ENCODE measurements at places on chromosomes 2 and 18.

- H3K4me1 ChIP-seq: no peaks in the 10 kb centered on the region
- no peaks in the 10 kb centered on the region for H3K27me3 ChIP-seq
- no peak overlapping the region for H3K27ac ChIP-seq
- H3K36me3 ChIP-seq: no peaks in the 10 kb centered on the region
- H3K4me3 ChIP-seq: no peak overlapping the region
- peak; percentile 24 for DNase-seq
These were observed 75.4 kb upstream of the HNMT start for GRCh38 chr2:137888845-137889244.

DNA sequence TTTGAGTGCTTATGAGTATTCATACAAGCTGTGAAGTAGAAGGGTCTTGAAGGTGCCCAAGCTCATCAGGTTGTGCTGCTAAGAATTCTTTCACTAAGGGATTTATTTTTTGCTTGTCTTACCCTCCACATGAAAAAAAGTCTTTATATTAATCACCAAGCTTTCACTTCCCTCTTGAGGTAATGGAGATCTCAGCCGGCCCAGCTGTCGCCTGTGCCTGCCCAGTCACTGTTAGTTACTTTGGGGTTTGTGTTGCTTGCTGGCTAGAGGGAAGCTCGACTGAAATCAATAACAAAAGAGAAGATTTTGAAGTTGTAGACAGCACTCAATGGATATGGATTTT is 21.9 kb downstream of the MC2R start:
- no peak overlapping the region for H3K27ac ChIP-seq
- no peak overlapping the region for H3K4me3 ChIP-seq
- no peak for DNase-seq
- no peaks in the 10 kb centered on the region for H3K36me3 ChIP-seq
- H3K4me1 ChIP-seq: no peaks in the 10 kb centered on the region

DNA sequence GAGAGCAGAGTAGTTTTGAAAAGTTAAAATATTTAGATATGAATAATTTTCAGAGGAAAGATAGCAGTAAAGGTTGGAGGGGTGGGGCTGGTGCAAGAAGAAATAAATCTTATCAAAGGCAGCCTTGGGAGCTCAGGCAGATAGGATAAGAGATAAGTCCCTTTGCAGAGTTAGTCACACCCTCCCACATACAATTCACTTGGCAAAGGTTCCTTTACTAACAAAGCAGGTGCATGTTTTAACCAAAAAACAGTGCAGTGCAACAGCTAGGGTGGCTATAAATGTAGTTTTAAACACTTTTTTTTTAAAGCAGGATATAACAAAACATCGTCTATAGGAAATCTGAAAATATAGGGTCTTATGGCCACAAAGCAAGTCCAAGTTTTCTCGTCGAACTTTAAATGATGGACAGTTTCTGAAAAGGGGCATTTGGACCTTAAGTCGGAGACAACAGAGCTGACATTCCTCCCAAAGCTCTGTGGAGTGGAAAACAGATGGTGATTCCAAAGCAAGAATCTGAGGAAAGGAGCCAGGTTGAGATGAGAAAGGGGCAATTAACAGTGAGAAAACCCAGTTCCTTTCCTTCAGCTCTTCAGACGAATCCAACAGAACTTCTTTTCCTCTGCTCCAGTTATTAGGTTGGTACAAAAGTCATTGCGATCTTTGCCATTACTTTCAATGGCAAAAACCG is 53.0 kb downstream of the EPHA4 start:
- H3K4me1 ChIP-seq: peaks cover 5% of the 10 kb centered on the region
- H3K36me3 ChIP-seq: no peaks in the 10 kb centered on the region
- DNase-seq: no peak
- no peak overlapping the region for H3K27ac ChIP-seq
- no peak overlapping the region for H3K4me3 ChIP-seq

- no peaks in the 10 kb centered on the region for H3K36me3 ChIP-seq
- DNase-seq: peak; percentile 61
- H3K4me1 ChIP-seq: no peaks in the 10 kb centered on the region
- no peaks in the 10 kb centered on the region for H3K27me3 ChIP-seq
These were observed 17.9 kb downstream of the L3MBTL4 start for GRCh38 chr18:6396847-6397246.

DNA sequence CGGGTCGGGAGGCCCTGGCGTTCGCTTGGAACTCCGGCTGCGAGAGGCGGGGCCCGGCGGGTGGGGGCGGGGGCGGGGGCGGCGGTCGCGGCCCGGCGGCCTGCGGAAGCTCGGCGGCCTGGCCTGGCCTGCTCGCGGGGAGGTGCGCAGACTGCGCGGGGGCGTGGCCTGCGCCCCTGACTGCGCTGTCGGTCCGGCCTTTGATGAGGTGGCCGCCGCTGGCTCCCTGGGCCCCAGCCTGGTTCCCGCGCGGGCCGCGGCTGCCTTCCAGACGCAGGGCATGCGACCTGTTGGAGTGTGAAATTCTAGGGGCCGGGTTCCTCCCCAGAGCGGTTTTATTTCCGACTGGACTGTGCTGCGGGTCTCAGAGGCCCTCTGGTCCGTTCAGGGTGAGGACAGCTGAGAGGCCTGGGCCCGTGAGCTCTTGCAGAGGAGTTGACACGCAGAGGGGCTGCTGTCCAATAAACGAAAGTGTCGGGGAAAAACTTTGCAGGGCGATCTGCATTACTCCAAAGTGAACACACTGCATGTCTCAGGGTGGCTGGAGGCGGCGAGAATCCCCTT is 629 bp downstream of the NRBP1 start:
- H3K4me3 ChIP-seq: peak overlapping the region; percentile 91
- peaks cover 7% of the 10 kb centered on the region for H3K36me3 ChIP-seq
- H3K27ac ChIP-seq: peak overlapping the region; percentile 100

- no peaks in the 10 kb centered on the region for H3K36me3 ChIP-seq
- H3K27ac ChIP-seq: no peak overlapping the region
- H3K4me3 ChIP-seq: no peak overlapping the region
- H3K4me1 ChIP-seq: no peaks in the 10 kb centered on the region
- DNase-seq: no peak
These were observed 108.5 kb upstream of the RND3 start for GRCh38 chr2:150595803-150596470.

DNA sequence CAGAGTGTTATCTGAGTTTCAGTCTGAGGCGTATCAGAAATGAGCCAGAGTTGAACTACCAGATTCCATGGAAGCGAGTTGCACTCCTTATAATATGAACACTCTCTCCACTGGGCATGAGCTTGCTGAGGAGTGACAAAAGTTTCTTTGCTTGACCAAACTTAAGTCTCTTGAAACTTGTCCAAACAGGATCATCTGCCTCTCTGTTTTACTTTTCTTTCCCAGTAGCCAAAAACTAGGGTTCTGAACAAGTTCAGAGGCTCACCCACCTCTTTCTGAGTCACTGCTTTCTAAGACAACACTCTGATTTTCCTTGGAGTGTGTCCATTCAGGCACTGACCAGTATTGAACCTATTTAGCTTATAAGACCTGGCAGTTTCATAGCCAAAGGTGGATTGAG is 233.2 kb upstream of the TCF4 start:
- DNase-seq: no peak
- H3K27ac ChIP-seq: no peak overlapping the region
- peaks cover 10% of the 10 kb centered on the region for H3K4me1 ChIP-seq
- H3K4me3 ChIP-seq: no peak overlapping the region
- H3K36me3 ChIP-seq: no peaks in the 10 kb centered on the region

DNA sequence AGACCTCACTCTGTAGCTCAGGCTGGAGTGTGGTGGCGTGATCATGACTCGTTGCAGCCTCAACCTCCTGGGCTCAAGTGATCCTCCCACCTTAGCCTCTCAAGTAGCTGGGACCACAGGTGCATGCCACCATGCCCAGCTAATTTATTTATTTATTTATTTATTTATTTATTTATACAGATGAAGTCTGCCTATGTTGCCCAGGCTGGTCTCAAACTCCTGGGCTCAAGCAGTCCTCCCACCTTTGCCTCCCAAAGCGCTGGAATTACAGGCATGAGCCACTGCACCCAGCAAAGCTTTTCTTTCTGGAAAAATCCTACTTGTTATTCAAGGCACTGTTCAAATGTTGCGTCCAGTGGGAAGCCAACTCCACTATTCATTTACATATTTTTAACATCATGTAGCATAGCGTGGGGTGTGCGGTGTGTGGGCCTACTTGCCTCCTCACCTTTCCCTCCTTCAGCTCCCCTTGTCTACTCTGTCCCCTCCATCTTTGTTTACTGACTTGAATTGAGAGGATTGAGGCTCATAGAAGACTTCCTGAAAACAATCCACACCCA is 6.8 kb upstream of the RHOB start:
- H3K27me3 ChIP-seq: no peaks in the 10 kb centered on the region
- no peaks in the 10 kb centered on the region for H3K4me1 ChIP-seq
- no peak overlapping the region for H3K27ac ChIP-seq
- no peaks in the 10 kb centered on the region for H3K36me3 ChIP-seq
- no peak overlapping the region for H3K4me3 ChIP-seq
- DNase-seq: no peak

GRCh38 chr2:68721482-68722101 is 13.0 kb upstream of the ARHGAP25 start:
- no peaks in the 10 kb centered on the region for H3K36me3 ChIP-seq
- peaks cover 5% of the 10 kb centered on the region for H3K4me1 ChIP-seq
- H3K4me3 ChIP-seq: no peak overlapping the region
- no peak for DNase-seq

- H3K4me3 ChIP-seq: no peak overlapping the region
- H3K27ac ChIP-seq: no peak overlapping the region
- H3K36me3 ChIP-seq: no peaks in the 10 kb centered on the region
- H3K27me3 ChIP-seq: no peaks in the 10 kb centered on the region
These were observed 281.1 kb upstream of the TRIB2 start for GRCh38 chr2:12435430-12436222.

DNA sequence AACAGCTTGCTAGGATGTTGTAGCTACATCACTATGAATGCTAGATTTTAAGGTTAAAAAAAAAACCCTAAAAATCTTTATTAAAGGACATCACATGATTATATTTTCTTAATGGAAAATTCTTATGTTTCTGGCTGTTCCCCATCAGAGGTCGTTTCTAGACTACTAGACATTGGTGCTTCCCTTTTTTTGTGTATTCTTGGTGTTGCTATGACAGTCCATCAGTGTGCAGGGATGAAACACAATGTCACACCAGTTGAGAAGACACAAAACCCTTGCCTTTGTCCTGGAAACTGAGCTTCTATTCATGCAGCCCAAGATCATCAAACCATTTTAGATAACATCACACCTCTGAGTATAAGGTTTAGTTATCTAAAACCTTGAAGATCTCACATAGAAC is 19.9 kb upstream of the TMEM131 start:
- no peaks in the 10 kb centered on the region for H3K36me3 ChIP-seq
- no peak overlapping the region for H3K4me3 ChIP-seq
- H3K27me3 ChIP-seq: no peaks in the 10 kb centered on the region
- no peak for DNase-seq

- DNase-seq: peak; percentile 18
- H3K36me3 ChIP-seq: no peaks in the 10 kb centered on the region
- H3K4me3 ChIP-seq: no peak overlapping the region
These were observed 36.3 kb upstream of the ITM2C start for GRCh38 chr2:230828272-230828961.

- no peak overlapping the region for H3K4me3 ChIP-seq
- no peaks in the 10 kb centered on the region for H3K36me3 ChIP-seq
- H3K4me1 ChIP-seq: peaks cover 2% of the 10 kb centered on the region
- H3K27ac ChIP-seq: no peak overlapping the region
- no peaks in the 10 kb centered on the region for H3K27me3 ChIP-seq
These were observed 105.4 kb downstream of the ACKR3 start for GRCh38 chr2:236675051-236675450.

- DNase-seq: no peak
- H3K36me3 ChIP-seq: peaks cover 4% of the 10 kb centered on the region
- H3K4me1 ChIP-seq: no peaks in the 10 kb centered on the region
- no peak overlapping the region for H3K27ac ChIP-seq
- H3K27me3 ChIP-seq: no peaks in the 10 kb centered on the region
These were observed 82.0 kb downstream of the ATP9B start for GRCh38 chr18:79151191-79151590.

DNA sequence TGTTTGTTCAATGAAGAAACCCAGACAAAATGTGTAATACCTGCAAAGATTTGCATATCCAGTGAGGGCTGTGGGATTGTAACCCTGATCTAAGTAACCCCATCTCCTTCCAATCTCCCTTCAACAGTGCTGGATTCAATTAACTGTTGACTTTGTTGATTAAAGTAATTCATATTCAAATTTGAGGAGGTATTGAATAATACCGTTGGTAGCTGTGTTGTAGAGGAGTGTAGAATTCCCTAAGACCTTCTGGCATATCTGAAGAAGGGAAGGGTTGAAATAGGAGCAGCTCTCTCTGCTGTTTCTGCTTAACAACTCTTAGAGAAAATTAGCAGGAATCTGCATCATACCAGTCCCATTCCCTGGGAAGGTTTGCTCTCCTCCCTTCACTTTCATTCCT is 28.2 kb downstream of the MAIP1 start:
- no peak overlapping the region for H3K27ac ChIP-seq
- no peaks in the 10 kb centered on the region for H3K27me3 ChIP-seq
- no peaks in the 10 kb centered on the region for H3K36me3 ChIP-seq
- H3K4me3 ChIP-seq: no peak overlapping the region
- no peak for DNase-seq

- H3K4me3 ChIP-seq: no peak overlapping the region
- H3K36me3 ChIP-seq: no peaks in the 10 kb centered on the region
- no peaks in the 10 kb centered on the region for H3K4me1 ChIP-seq
- H3K27ac ChIP-seq: no peak overlapping the region
- no peak for DNase-seq
These were observed 327.1 kb downstream of the CELF4 start for GRCh38 chr18:37238282-37239108.

All from lung (tissue), 17 donors.